ENCODE measurements at places on chromosomes 7 and 10. TPM values are rescaled to one million over a fixed set of nuclear protein-coding genes. Genes with fewer than 3 reads are reported as not detected.

GRCh38 chr7:2894118-2894940, 50.2 kb upstream of the GNA12 start:
- no peak for DNase-seq

DNA sequence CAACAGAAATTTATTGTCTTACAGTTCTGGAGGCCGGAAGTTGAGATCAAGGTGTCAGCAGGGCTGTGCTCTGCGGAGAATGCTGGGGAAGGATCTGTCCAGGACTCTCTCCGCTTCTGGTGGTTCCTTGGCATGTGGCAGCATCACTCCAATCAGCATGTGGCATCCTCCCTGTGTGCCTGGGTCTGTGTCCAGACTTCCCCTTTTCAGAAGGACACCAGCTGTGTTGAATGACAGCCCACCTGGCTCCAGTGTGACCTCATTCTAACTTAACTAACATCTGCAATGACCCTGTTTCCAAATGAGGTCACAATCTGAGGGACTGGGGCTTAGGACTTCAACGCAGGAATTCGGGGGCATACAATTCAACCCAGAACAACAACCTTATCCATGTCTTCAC, 141.9 kb downstream of the BMS1 start:
- no peak for DNase-seq

GRCh38 chr10:81093056-81093455, 555.4 kb downstream of the SH2D4B start:
- no peak for DNase-seq

DNA sequence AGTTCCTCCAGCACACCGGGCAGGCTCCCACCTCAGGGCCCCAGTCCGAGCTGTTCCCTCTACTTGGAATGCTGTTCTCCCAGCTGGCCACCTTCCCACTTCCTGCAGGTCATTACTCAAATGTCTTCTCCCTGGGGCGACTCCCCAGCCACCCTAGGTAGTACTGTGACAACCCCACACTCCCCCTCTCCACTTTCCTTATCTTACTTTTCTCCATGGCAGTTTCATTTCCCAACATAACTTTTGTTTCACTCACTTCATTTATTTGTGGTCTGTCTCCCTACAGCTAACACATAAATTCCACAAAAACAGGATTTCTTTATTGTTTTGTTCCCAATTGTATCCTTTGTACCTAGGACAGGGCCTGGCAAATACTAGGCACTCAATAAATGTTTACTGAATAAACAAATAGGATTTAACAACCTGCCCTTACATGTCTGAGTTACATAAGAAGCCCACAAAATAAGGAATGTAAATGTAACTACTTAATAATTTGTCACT, 76.5 kb downstream of the JAZF1 start:
- peak; percentile 23 for DNase-seq

DNA sequence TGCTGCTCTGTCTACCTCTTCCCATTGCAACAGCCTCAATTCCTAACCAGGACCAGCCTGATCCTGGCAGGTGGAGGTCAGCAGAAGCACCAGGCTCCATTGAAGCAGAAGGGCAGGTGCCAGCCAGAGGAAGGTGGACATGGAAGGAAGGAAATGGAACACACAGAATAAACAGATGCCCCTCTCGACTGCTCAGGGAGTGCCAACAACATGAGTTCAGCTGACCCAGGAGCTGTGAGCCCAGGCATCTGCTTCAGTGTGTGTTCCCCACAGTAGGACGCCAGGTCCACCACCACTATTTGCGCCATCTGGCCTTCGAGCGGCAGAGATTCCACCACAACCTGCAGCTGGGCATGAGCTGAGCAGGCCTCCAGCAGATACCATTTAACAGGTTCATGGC, 56.7 kb downstream of the GPAM start:
- DNase-seq, result no peak

DNA sequence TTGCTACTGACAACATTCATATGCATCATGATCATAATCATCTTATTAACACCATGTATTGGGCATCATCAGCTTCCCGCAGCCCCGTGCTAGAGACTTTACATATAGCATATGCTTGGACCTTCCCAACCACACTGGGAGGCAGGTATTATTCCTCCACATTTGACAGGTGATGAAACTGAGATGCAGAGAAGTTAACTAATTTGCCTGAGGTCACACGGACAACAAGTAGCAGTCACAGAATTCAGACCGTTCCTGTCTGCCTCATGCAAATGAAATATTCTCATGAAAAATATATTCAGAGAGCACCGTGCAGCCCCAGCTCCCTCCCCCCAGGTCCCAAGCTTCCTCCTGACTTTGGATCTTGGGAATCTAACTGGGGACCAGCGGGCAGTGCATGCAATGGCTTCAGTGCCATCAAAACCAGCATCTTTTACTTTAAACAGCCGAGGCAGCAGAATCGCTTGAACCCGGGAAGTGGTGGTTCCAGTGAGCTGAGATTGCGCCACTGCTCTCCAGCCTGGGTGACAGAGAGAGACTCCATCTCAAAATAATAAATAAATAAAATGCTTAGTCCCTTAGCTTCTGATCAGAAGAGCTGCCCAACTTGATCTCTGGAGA, 112.2 kb upstream of the GPR26 start:
- DNase-seq, result no peak

DNA sequence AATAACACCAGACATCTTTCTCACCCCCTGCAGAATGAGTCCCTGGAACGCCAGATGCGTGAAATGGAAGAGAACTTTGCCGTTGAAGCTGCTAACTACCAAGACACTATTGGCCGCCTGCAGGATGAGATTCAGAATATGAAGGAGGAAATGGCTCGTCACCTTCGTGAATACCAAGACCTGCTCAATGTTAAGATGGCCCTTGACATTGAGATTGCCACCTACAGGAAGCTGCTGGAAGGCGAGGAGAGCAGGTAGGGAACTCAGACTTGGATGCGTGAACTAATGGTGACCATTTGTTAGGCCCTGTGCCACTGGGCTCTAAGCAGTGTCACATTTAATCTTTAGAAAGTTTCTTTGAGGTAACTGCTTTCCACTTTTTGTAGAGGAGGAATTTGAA, 7.1 kb downstream of the VIM start:
- DNase-seq, result peak; percentile 32

DNA sequence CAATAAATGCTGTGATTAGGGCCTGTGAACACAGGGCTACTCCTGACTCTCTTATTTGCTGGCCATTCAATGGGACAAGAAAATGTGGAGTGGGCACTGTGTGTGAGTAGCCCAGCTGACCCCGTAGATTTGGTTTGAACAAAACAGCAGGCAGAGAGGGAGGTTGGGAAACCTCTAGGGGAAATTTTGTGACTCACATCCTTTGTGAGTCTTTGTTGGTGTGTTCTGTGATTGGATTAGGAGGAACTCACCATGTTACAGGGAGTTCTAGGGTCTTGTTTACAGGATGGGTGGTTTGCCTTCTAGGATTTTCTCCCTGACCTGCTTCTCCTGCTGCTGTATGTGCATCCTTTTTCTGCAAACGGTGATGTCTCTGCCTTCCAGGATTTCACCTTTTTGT, 128.3 kb upstream of the MKI67 start:
- no peak for DNase-seq

The MKI67 gene
- total RNA-seq, result 38.7 TPM

The KAZALD1 gene
- 71.5 TPM for total RNA-seq

All from fibroblast of the aortic adventitia (primary cell).